ENCODE measurements at places on chromosomes 2 and 18.

DNA sequence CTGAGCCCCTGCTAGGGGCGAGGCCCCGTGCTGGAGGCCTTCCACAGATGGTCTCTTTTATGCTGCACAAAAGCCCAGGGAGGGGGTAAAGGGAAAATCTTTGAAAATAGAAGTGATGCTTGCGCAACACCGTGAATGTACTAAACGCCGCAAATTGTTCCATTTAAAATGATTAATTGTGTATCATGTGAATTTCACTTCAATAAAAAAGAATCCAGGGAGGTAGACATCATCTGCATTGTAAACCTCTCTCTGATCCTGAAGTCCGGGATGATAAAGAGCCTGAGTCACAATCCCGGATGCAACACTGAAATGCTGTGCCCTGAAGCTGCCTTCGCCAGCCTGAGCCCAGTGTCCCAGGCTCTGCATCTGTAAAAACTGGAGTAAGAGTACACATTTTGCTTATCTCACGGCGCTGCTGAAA is 107.7 kb upstream of the PPP1CB start:
- peak; percentile 67 for DNase-seq

DNA sequence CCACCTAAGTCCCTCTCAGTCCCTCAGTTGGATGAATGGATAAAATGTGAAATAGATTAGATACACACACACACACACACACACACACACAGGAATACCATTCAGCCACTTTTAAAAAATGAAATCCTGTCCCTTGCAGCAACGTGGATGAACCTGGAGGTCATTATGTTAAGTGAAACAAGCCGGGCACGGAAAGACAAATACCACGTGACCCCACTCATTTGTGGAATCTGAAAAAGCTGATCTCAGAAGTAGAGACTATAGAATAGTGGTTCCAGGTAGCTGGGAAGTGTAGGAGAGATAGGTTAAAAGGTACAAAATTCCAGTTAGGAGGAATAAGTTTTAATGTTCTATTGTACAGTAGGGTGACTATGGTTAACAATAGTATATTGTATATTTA is 31.0 kb downstream of the TTC32 start:
- DNase-seq: no peak

- no peak for DNase-seq
These were observed 54.0 kb upstream of the GPR75 start for GRCh38 chr2:53913721-53914120.

DNA sequence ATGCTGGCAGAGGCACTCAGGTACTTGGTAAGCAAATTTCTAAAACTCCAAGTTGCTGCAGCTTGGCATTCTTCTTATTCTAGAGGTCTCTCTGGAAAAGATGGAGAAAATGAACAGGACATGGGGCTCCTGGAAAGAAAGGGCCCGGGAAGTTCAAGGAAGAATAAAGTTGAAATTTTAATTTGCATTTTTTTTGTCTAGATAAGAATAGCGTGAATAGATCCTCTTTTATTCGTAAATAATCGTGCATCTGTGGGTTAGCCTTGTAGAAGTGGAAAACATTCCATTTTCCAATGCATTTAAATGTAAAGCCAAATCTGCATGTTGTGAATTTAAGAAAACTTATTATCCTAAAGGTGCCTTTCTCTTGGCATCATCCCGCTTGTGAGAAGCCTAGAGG is 61.0 kb downstream of the TNFRSF11A start:
- no peak for DNase-seq

DNA sequence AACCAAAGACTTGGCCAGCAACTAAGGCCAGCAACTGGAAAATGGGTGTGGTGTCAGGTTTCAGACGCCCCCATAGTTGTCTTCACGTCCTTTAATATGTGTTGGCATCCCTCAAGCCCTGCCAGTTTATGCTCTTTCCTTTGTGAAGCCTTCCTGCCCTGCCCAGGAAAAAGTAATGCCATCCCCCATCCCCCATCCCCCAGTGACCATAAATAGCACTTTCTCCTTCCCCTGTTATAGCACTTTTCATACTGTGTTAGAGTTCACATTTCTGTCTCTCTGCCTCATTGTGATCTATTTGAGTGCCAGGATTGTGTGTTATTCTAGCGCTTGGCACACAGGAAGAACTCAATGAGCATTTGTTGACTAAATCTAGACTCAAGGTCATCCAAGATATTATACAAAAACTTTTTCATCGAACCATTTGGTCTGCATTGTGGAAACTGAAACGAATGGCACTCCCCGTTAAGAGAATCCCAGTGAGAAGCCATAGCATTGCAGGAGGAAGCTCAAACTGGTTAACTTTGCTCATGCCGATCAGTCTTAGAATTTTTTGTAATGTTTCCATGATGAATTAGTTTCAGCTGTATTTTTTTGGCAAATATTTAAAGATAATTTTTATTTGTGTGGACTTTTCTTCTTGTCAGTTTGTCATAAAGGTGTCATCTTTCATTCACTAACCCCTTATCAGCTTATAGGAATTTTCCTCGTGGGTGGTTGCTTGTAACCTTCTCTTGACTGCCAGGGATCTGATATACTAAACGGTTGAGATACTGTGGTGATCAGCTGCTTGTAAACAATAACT is 15.7 kb downstream of the CRIM1 start:
- DNase-seq: no peak

DNA sequence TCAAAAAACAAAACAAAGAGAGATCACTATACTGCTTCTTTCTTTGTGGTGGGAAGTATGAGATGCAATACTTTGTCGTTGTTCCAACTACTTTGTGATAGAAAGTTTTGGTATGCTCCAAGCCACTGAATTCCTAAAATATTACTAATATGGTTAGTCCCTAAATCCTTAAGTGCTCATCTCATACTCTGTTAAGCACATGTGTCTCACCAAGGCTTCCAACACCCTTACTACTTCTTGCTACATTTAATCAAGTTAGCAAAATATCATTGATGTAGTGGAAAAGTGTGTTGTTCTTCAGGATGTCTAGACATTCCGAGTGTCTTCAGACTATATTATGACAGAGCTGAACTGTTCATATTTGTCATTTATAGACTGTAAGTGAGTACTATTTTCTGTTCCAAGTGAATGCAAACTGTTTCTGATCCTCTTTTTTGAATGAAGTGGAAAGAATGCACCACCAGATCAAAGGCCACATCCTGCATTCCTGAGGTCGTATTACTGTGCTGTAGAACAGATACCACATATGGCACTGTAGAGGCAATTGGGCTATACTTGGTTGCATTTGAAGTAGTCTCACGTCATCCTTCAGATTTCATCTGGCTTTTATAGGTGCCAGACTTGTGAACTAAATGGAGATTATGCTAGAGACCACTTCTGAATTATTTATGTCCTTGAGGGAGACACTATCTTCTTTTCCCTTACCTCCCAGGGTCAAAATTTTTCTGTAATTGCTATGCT is 298.4 kb upstream of the ZNF521 start:
- DNase-seq: peak; percentile 96

DNA sequence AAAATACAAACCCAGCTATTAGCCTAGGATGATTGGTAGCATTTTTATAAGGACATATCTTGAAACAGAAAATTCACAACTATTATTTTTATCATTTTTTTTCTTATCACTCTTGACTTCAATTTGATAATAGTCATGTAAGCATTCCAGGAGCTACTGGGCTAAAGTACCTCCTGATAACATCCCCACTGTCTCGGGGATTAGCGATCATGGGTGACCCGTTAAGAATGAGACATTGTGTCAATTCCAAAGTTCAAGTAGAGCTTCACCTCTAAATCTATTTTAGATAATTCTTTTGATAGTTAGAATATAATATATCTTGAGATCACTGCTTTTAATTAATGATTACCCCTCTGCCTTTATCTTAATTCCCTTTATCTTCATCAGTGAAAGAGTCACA is 1204.5 kb upstream of the CHAC2 start:
- no peak for DNase-seq

GRCh38 chr18:11761553-11761952 is 72.5 kb downstream of the GNAL start:
- no peak for DNase-seq

DNA sequence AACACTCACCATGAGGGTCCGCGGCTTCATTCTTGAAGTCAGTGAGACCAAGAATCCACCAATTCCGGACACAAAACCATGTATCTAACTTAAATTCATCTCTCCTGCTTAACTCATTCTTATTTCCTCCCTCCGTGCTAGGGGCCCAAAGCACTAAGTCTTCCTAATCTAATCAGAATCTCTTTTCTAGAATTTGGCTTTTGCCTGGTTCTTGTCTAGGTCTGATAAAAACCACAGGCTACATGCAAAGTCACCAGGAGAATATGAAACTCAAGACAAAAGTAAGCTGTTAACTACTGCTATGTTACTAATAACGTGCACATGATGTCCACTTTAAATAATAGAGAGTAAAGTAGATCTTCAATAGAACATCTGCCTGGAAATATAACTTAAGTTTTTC is 69.9 kb downstream of the TRIP12 start:
- DNase-seq: no peak

- no peak for DNase-seq
These were observed 81.8 kb upstream of the SERTAD2 start for GRCh38 chr2:64735504-64735903.

GRCh38 chr2:29628862-29629261 is 292.5 kb downstream of the ALK start:
- DNase-seq: no peak

- peak; percentile 47 for DNase-seq
These were observed 54.8 kb upstream of the CREB1 start for GRCh38 chr2:207474863-207475485.

- peak; percentile 58 for DNase-seq
These were observed 15.3 kb downstream of the LAPTM4A start for GRCh38 chr2:20035955-20036666.

- no peak for DNase-seq
These were observed 30.2 kb downstream of the ITSN2 start for GRCh38 chr2:24330161-24330560.

GRCh38 chr18:73746101-73746500 is 401.5 kb downstream of the FBXO15 start:
- DNase-seq: no peak

- no peak for DNase-seq
These were observed 199.4 kb downstream of the NYAP2 start for GRCh38 chr2:225598897-225599296.

- peak; percentile 81 for DNase-seq
These were observed 1.5 kb upstream of the FLACC1 start for GRCh38 chr2:201358684-201359083.

DNA sequence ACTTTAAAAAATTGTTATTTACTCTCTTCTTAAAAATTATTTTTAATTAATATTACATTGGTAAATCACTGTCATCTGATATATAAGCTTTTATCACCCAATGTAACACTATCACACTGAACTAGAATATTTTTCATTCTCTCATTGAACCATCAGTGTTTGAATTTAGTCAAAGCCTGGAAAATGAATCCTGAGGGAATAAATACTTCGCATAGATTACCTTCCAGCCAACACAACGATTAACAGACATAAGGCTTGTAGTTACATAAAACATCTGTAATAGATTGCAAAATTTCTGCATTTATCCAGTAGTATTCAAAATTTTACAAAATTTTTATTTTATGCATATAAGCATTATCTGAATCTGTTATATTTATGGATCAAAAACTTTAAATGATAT is 314.9 kb downstream of the ERBB4 start:
- no peak for DNase-seq

DNA sequence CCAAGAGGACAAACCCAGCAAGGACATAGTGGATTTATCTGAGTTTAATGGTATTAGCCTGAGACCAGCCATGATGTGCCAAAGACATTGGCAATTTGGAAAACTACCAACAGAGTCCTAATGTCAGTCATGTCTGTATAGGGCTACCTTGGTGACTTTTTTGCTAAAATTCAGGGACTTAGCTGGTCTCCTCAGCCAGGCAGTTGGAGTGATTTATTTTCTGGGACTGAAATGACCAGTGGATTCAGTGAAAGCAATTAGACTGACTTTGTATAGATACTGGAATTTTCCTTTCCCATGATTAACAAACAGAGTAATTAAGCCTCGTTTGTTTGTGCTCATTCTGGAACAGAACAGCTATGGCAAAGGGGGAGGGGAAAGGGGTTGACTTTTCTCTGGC is 55.0 kb downstream of the LYPD6 start:
- DNase-seq: no peak

DNA sequence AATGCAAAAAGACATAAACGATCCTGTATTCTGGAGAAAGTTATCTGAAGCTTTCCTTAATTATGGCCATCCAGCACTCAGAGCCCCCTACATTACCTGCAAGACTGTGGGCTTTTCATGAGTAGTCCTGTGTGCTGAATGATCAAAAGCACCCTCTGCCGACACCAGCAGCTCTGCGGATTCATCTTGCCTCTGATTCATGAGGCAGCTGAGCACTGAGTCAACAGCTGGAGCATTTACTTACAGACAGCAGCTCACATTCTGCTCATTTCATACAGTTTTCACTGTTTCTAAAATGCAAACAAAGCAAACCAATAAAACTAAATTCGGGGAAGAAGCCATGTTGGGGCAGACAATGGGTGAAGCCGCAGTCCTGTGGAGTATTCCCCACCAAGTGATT is 886.5 kb downstream of the CNTNAP5 start:
- DNase-seq: no peak

- DNase-seq: no peak
These were observed 11.8 kb downstream of the NEU4 start for GRCh38 chr2:241820625-241821384.

- DNase-seq: no peak
These were observed 620.2 kb downstream of the CPS1 start for GRCh38 chr2:211176514-211177141.

DNA sequence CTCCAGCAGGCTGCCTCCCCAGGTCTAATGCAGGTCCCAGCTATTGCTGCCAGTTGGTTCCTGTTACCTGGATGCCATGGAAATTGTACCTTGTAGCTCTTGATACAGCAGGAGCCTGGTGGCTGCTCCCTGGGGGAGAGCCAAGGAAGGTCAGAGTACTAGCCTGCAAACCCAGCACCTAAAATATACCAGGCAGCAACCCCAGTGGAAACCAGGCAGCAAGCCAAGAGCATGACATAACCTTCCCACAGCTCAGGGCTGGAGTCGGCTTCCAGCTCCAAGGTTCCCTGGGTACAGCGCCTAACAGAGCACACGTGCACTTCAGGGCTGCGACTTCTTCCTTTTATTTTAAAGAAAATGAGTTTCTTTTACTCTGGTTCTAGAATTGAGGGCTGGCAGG is 30.3 kb downstream of the TNP1 start:
- DNase-seq: no peak

GRCh38 chr2:24115057-24115456 is 8.1 kb downstream of the PFN4 start:
- DNase-seq: peak; percentile 45

DNA sequence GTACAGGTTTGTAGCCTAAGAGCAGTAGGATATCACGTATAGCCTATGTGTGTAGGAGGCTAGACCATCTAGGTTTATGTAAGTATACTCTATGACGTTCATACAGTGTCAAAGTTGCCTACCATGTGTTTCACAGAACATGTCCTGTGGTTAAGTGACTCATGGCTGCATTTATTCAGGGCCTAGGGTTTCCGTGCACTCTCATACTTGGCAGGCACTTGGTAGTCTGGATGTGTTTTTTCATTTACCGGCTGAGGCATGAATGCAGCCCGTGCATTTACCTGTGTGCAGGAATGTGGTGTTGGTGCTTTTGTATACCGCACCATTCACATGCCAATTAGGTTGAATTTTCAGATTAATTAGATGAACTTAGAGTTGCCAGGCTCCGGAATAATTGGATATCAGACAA is 43.4 kb downstream of the MYL12B start:
- peak; percentile 84 for DNase-seq

GRCh38 chr18:62621546-62621945 is 93.8 kb upstream of the PHLPP1 start:
- no peak for DNase-seq

- DNase-seq: no peak
These were observed 17.3 kb upstream of the GPR55 start for GRCh38 chr2:230942371-230942770.

GRCh38 chr2:96869281-96869821 is 529 bp downstream of the SEMA4C start:
- peak; percentile 33 for DNase-seq

GRCh38 chr2:173187941-173188788 is 112.5 kb downstream of the MAP3K20 start:
- peak; percentile 20 for DNase-seq

Measured in RCC 7860 (cell line).